Liver (tissue), 10 donors: ENCODE measurements at places on chromosomes 5 and 9. TPM values are rescaled to one million over a fixed set of nuclear protein-coding genes. Genes with fewer than 3 reads are reported as not detected.

MARVELD2 gene
- 13.1 TPM for total RNA-seq

- no peak for DNase-seq
- H3K4me1 ChIP-seq, result peaks cover 60% of the 10 kb centered on the region
- H3K27ac ChIP-seq, result peak overlapping the region; percentile 96
- H3K36me3 ChIP-seq, result no peaks in the 10 kb centered on the region
These were observed 20.4 kb downstream of the ERGIC1 start for GRCh38 chr5:172854451-172854871.

- no peak overlapping the region for H3K27ac ChIP-seq
- no peak for DNase-seq
- H3K4me3 ChIP-seq, result no peak overlapping the region
- no peaks in the 10 kb centered on the region for H3K36me3 ChIP-seq
These were observed 19.5 kb upstream of the IRF1 start for GRCh38 chr5:132510076-132510475.

GRCh38 chr5:387491-388265 lies 55.3 kb upstream of the EXOC3 start:
- DNase-seq, result no peak
- H3K4me3 ChIP-seq, result no peak overlapping the region
- no peaks in the 10 kb centered on the region for H3K4me1 ChIP-seq
- H3K27me3 ChIP-seq, result no peaks in the 10 kb centered on the region
- no peaks in the 10 kb centered on the region for H3K36me3 ChIP-seq
